T-helper 2 cell treated with Interferon-gamma antibody and Interleukin-4, amounts not matched to agents 5 μg/mL and 100 μg/mL, for 36 hours (primary cell): ENCODE measurements at places on chromosomes 12 and 14.

GRCh38 chr12:32179011-32179395 lies 72.4 kb downstream of the BICD1 start:
- no peak for DNase-seq

GRCh38 chr12:132065609-132066344 lies 78.3 kb downstream of the DDX51 start:
- no peak for DNase-seq

- DNase-seq, result no peak
Measured at GRCh38 chr12:106897082-106897481, 58.6 kb upstream of the TMEM263 start.

GRCh38 chr12:4202487-4202886 lies 71.1 kb upstream of the CCND2 start:
- DNase-seq, result no peak

GRCh38 chr14:32469388-32470160 lies 140.5 kb downstream of the AKAP6 start:
- no peak for DNase-seq

DNA sequence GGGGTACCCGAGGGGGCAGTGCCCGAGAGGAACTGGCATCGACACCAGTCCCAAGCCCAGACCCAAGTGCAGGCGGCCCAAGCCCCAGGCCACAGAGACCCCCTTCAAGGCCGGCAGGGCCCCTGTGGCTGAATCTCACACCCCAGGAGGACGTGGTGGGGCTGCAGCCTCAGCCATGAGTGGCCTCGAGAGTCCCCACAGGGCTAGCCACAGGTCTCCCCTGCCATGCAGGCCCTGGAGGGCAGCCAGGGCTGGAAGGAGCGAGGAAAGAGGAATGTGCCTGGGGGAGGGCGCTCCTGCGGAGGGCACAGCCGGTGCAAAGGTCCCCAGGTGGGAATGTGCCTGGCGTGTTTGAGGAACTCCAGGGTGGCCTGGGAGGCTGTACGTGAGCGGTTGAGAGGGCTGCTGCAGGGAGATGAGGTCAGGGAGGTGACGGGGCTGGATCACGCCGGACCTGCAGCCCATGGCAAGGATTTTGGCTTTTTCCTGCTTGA lies 86.1 kb downstream of the NCOR2 start:
- DNase-seq, result no peak

- peak; percentile 76 for DNase-seq
Measured at GRCh38 chr14:49992901-49993339, 100.0 kb downstream of the ARF6 start.

DNA sequence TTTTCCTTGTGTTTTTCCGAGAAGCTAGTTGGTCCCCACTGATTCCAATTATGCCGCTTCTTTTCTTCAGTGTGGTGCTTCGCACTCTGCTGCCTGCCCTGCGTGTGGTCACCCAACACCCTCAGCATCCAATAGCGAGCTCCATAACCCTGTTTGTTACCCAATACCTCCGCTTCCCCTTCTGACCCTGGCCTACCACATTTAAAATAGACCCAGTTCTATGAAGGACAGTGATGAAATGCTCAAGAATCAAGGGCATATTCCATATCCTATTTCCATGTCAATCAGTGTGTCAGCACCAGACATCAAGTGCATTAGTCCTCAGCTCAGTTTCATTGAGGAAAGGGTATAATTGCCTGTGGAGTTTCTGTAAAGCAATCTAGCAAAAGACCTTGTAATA lies 9.5 kb downstream of the NDRG2 start:
- DNase-seq, result no peak

DNA sequence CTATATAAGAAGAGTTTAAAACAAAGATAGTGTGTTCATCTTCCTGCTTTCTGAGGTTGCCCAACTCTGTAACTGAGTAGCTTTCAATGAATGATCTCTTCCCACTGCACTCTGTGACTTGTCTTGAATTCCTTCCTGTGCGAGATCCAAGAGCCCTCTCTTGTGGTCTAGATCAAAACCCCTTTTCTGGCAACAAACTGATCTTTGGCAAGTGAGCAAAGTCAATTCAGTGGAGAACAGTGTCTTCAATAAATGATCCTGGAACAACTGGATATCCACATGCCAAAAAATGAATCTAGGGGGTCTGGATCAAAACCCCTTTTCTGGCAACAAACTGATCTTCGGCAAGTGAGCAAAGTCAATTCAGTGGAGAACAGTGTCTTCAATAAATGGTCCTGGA lies 8.5 kb downstream of the CFAP54 start:
- DNase-seq, result no peak

GRCh38 chr12:18262514-18262913 lies 1.2 kb downstream of the PIK3C2G start:
- no peak for DNase-seq

GRCh38 chr14:64566651-64567122 lies 16.9 kb downstream of the PPP1R36 start:
- DNase-seq, result no peak

DNA sequence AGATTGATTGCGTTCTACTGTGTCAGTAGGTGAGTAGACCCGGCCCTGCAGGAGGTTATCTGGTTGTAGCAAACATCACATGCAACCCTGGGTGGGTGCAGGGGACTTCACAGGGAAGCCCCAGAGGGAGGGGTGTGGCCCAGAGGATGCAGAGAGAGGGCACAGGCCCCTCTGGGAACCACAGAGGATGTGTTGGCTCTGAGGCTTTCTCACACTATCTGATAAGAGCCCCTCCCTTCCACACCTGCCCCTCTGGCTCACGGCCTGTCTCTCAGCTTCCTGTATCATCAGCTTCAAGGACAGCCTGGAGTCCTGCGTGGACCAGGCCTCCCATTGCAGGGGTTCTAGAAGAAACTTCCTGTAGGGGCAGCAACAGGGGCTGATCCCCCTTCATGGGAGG lies 101.9 kb downstream of the RIN3 start:
- peak; percentile 24 for DNase-seq

- no peak for DNase-seq
Measured at GRCh38 chr12:93616584-93617101, 44.2 kb downstream of the SOCS2 start.
